ENCODE measurements at places on chromosomes 1 and 21. TPM values are rescaled to one million over a fixed set of nuclear protein-coding genes. Genes with fewer than 3 reads are reported as not detected.

DNA sequence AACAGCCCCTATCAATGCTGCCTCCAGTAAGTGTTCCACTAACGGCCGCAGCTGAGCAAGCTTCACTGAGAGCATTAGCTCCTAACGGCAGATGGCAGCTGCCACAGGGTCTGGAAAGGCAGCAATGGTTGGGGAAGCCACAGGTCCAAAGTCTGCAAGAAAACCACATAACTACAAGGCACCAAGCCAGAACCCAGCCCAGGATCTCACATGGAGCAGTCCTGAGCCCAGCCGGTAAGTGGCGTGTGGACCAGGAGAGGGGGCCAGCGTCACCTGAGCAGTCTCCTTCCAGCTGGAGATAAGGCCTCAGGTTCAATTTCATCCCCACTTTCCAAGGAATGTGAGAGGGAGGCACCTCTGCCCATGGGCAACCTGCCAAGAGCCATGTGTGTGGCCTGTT, 13.2 kb downstream of the SYT2 start:
- no peak for DNase-seq

DNA sequence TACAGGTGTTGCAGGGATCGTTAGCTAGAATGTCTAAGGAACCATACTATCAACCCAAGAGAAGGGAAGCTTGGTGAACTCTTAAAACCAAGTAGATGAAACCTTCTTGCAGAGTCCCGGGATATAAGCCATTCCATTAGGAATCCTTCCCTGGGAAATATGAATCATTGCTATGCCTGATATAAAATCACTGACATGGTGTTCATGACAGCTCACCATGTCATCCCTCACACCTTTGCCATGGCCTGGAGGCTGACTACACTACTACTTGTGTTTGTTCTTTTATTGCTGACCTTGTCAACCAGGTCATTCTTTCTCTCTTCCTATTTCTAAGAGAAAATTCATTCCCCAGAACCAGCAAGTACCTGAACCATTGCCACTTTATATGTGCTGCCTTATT, 12.1 kb downstream of the ST6GALNAC3 start:
- no peak for DNase-seq

ETV3L gene
- not detected for total RNA-seq

FLAD1 gene
- 43.7 TPM for total RNA-seq

DNA sequence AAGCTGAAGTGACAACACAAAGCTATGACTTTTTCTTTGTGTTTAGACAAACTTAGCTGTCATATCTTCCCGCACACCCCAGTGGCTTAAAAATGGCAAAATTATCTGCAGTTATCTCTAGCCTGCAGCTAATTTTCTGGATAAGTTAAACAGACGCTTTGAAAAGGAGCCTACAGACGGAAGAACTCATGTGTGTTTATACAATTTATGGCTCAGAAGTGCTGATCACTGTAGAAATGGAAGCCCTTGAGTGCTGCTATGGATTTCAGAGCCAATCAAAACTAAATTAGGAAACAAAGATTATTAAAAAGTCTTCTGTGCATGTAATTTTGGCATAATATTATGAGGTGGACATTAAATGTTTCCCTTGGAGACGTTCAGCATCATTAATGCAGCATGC, 11.6 kb downstream of the NTNG1 start:
- no peak for DNase-seq

KCNJ10 gene
- 0.16 TPM for total RNA-seq

CADM3 gene
- total RNA-seq = 6.5 TPM

FAM43B gene
- total RNA-seq = 0.87 TPM

- no peak for DNase-seq
These were observed 21.1 kb downstream of the CD53 start for GRCh38 chr1:110893908-110894490.

GRCh38 chr21:36347278-36347961, 27.4 kb downstream of the MORC3 start:
- DNase-seq = no peak

LCE3D gene
- total RNA-seq = not detected

DNA sequence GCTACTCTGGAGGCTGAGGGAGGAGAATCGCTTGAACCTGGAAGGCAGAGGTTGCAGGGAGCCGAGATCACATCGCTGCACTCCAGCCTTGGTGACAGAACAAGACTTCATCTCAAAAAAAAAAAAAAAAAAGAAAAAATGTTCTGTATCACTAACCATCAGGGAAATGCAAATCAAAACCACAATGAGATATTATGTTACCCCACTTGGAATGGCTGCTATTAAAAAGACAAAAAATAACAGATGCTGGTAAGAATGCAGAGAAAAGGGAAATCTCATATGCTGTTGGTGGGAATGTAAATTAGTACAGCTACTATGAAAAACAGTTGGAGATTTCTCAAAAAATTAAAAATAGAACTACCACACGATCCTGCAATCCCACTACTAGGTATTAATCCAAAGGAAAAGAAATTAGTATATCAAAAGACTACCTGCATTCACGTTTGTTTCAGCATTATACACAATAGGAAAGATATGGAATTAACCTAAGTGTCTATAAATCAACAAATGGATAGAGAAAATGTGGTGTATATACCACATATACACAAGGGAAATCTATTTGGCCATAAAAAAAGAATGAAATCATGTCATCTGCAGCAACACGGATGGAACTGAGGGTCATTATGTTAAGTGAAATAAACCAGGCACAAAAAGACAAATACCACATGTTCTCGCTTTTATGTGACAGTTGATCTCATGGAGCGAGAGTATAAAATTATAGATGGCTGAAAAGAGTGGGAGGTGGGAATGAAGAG, 62.6 kb downstream of the ABL2 start:
- DNase-seq = no peak

GRCh38 chr1:168091720-168092550, 44.8 kb downstream of the GPR161 start:
- DNase-seq = no peak

- no peak for DNase-seq
These were observed 32.4 kb downstream of the KANK4 start for GRCh38 chr1:62286786-62287224.

DNA sequence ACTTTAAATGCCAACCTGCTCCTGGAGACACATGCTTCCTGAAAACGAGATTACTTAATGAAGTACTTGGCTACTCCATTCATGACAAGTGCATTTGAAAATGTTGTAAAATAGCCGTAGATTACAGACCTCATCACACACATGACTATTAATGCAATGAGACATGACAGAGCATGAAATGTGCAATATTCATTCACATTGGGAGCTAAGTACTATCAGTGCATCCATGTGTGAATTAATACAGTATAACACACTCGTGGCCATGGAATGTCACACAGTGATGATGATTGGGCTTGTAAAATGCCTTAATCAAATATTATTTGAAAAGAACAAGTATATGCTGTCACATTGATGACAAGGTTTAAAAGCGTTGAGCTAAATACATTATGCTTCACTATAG, 407.0 kb downstream of the AMY1C start:
- no peak for DNase-seq

GRCh38 chr1:21865609-21865942, 53.5 kb downstream of the LDLRAD2 start:
- no peak for DNase-seq

GNB1 gene
- 318 TPM for total RNA-seq

GRCh38 chr1:68479501-68479900, 17.4 kb downstream of the DEPDC1 start:
- DNase-seq = no peak

DNA sequence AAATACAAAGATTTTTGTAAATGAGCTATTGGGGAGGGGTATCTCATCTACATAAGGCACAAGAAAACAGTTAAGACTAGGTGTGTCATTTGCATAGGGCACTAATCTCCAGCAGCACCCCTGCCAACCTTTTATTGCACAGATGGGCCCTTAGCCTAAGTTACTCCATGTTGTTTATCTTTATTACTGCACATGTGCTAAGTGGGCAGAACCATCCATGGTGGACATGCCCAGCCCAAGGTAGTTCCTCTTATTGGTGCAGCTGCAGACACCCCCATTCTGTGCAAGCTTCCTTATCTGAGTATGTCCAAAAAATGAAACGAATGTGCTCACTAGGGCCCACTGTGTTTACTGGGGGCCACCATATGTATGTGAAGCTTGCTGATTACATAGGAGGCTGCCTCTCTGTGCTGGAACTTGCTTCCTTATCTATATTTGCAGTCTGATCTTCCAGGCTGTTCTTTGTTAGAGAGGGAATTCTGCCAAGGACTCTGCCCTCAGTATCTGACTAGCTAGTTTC, 77.3 kb upstream of the NEK7 start:
- no peak for DNase-seq

KCNA3 gene
- total RNA-seq = 0.90 TPM

- DNase-seq = no peak
These were observed 425.1 kb downstream of the SETD4 start for GRCh38 chr21:35635261-35635660.

DNA sequence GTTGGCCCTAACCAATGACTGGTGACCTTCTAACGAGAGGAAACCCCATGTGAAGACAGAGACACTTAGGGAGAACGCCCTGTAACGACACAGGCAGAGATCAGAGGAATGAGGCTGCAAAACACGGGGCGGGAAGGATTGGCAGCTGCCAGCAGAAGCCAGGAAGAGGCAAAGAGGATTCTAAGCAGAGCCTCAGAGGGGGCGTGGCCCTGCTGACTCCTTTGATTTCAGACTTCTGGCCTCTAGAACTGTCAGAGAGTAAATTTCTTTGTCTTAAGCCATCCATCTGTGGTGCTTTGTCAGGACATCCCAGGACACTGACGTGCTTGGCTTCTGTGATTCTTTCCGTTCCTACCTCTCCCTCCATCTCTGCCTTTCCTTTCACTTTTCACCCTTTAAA, 79.3 kb downstream of the SH3BGR start:
- no peak for DNase-seq

- DNase-seq = peak; percentile 6
These were observed 17.6 kb downstream of the SEMA6C start for GRCh38 chr1:151128800-151129199.

- no peak for DNase-seq
These were observed 244.8 kb upstream of the RGS18 start for GRCh38 chr1:191913260-191913977.

- no peak for DNase-seq
These were observed 55.8 kb upstream of the RC3H1 start for GRCh38 chr1:174077749-174078490.

DNA sequence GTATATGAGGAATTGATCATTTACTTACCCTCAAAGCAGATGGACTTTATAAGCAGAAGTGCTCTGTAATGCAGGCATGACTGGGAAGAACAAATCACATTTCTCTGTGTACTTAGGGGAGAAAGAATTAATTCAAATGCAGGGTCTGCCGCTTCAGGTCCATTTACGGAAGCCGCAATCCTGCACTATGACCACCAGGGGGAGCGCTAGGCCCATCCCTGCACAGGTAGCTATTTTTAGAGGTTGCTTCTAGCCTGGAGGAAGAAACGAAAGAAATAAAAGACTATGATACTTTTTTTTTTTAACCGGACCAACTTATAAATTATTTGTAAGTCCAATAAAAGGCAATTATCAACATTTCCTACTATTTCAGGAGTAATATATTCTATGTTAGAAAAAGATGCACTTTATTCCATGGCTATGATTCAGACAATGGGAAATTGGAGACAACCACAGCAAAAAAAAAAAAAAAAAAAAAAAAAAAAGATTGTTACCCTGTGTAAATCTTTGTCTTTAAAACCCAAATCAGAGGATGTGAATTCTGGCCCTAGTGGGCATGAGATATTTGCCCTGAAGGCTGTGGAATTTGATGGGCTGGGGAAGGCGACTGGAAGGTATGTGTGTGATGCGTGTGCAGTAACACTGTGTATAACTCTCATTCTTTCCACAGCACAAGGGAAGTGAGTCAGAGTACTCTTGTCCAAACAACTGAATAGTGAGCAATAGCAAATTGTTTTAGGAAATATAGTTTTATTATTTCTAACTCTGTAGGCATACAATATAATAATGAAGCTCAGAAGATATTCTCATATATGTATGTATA, 12.9 kb upstream of the FYB2 start:
- DNase-seq = no peak

DNA sequence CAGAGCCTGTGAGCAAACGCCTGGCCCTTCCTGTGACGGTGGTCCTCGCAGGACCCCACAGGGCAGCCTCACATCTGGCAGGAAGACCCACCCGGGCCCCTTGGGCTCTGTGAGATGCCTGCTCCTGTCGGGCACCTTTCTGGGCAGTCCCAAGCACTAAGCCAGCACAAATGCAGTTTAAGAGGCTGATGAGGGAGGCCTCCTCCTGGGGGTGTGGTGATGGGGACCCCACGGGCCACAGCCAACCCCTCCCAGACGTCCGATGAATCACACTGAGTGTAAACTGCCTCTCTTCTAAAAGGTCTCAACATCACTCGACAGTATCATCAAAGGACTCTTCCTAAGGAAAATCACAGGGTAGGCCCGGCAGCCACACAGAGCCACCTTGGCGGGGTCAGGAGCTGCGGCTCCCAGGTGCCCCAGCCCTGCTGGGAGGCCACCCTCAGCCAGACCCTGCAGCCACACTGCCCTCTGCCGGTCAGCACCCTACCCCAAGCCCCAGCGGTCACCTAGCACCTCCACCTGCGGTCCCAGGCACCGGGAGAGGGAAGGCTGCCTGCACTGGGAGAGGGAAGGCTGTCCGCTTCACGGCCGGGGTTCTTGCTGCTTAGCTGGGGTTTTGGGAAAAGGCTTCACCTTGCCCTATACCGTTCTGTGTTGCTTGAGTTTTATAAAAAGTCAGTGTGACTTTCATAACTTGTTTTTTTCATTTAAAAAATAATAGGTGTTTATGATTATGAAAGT, 3.9 kb upstream of the PRKCZ start:
- no peak for DNase-seq

CELA2A gene
- 0.74 TPM for total RNA-seq

- DNase-seq = peak; percentile 33
These were observed 14.0 kb upstream of the LIN9 start for GRCh38 chr1:226322986-226323385.

HES3 gene
- total RNA-seq = not detected

- no peak for DNase-seq
These were observed 39.5 kb upstream of the CNTN2 start for GRCh38 chr1:205003358-205004131.

TADA1 gene
- total RNA-seq = 6.4 TPM

SPRR4 gene
- not detected for total RNA-seq

DNA sequence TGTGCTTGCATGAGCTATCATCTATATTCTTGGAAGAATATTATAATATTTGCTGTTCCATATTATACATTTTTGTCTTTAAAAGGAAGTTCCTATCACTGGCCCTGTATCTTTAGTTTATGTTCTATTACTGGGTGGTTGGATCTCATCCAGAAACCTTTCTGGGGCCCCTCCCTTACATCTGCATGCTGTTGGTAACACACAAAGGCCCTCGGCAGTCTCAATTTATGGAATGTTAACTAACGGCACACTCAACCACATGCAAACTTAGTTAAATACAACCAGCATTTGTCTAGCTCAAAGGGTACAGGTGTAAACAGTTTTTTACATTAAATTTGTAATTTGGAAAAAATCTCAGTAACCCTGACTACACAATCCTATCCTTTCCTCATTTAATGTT, 9.7 kb upstream of the HYI start:
- no peak for DNase-seq

IL10 gene
- 23.0 TPM for total RNA-seq

GRCh38 chr1:43853161-43853921, 80.3 kb upstream of the ARTN start:
- no peak for DNase-seq

- DNase-seq = no peak
These were observed 45.1 kb upstream of the ROR1 start for GRCh38 chr1:63728611-63729226.

- DNase-seq = no peak
These were observed 37.0 kb downstream of the NUAK2 start for GRCh38 chr1:205284420-205285144.

- no peak for DNase-seq
These were observed 227.2 kb downstream of the DPYD start for GRCh38 chr1:97693601-97694000.

FMO5 gene
- 2.5 TPM for total RNA-seq

LAMB3 gene
- total RNA-seq = 35.6 TPM

RIPPLY3 gene
- not detected for total RNA-seq

Data from mesenteric fat pad (tissue), 1 donor.